ENCODE measurements at places on chromosomes 11 and 22. TPM values are rescaled to one million over a fixed set of nuclear protein-coding genes. Genes with fewer than 3 reads are reported as not detected.
A peak's percentile ranks its signal among the peaks of the same experiment; 100 is the strongest.

DNA sequence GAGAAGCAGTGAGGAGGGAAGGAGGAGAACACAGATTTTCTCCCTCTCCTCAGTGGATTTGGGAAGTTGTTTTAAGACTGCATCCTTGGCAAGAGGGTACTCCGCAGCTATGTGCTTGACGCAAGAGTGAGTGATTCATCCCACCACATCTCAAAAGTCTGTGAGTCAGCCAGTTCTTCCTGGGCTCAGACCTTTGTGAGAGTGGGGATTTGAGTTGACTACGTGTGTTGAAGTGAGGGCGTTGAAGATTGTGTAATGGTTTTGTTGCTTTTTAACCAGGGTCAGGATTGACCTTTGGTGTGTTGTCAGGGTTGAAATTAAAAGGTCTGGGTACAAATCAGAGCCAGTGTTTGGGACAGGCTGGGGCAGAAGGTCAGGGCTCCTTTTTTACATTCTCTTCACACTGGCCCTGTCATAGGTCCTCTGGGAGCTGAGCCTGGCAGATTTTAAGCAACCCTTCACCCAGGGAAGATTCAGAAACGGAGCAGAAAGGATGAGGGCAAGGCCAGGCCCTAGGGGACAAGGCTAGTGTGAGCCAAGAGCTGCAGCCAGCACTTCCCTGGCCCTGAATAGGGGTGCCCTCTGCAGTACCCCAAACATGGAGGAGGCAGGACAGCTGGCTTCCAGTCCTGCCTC is 4.2 kb upstream of the C11orf86 start:
- peak; percentile 100 for DNase-seq

- no peak for DNase-seq
Observed at GRCh38 chr22:23675502-23676415, 15.1 kb upstream of the RGL4 start.

GRCh38 chr22:33054001-33054675 is 4.0 kb downstream of the SYN3 start:
- DNase-seq = no peak

- no peak for DNase-seq
Observed at GRCh38 chr11:65329478-65329877, 4.2 kb upstream of the DPF2 start.

DNA sequence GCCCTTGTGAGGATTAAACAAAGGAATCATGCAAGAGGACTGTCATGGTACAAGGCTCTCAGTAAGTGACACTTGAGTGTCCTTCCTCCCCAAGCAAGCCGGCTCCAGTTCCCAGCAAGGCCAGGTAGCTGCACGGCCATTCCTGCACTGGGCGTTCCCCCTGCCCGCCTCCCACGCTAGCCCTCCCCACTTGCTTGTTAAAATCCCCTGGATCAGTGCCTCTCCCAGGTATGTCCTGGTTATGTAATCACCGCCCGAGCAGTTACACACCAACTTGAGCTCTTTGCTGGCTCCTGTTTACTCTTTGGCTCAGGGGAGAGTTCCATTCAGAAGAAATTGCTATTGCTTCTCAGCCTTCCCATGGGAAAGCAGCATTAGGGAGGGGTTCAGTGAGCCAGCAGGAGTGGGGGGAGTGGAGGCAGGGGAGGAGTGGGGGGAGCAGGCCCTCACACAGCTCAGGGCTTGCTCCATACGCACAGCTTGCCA is 19.4 kb upstream of the MYEOV start:
- DNase-seq = no peak

DNA sequence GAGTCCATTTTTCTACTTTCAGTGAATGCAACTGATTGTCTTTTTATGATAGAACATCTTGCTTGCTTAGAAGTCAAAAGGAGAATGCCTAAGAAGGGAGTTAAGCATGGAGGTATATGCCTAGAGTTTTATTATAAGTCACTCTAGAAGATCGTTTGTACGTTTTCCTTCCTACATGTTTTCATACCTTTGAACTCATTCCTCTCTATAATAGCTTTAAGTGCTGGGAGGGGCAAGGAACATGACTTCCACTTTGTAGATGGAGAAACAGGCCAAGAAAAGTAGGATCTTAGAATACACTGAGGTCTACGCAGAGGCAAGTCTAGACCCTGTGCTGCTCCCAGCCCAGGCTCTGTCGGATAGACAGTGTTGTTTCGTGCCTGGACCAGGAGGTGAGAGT is 114.3 kb downstream of the ZBTB16 start:
- no peak for DNase-seq

DNA sequence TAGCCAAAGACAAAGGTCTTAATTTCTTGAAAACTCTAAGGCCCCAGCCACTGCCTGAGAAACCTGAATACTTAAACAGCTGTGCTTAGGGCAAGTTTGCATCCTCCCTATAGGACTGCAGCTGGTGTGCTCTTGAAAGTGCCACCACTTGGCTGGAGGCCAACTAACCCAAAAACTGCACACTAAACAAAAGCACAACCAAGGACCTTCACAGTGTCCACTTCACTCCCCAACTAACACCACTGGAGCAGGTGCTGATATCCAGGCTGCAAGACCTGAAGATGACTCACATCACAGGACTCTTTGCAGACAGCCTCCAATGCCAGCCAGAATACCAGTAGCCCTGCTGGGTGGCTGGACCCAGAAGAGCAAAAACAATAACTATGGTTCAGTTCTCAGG is 357.7 kb upstream of the ARHGAP42 start:
- DNase-seq = no peak

- no peak for DNase-seq
Observed at GRCh38 chr11:44805596-44805995, 78.8 kb downstream of the TSPAN18 start.

GRCh38 chr22:40334060-40334459 is 12.2 kb upstream of the ADSL start:
- no peak for DNase-seq

GRCh38 chr11:67496113-67496512 is 9.1 kb downstream of the PITPNM1 start:
- DNase-seq = no peak

- no peak for DNase-seq
Observed at GRCh38 chr11:46597155-46597554, 3.3 kb upstream of the AMBRA1 start.

- peak; percentile 93 for DNase-seq
Observed at GRCh38 chr11:58059007-58059350, 28.2 kb downstream of the OR6Q1 start.

GRCh38 chr11:9606809-9607510 is 33.5 kb downstream of the WEE1 start:
- DNase-seq = no peak

DNA sequence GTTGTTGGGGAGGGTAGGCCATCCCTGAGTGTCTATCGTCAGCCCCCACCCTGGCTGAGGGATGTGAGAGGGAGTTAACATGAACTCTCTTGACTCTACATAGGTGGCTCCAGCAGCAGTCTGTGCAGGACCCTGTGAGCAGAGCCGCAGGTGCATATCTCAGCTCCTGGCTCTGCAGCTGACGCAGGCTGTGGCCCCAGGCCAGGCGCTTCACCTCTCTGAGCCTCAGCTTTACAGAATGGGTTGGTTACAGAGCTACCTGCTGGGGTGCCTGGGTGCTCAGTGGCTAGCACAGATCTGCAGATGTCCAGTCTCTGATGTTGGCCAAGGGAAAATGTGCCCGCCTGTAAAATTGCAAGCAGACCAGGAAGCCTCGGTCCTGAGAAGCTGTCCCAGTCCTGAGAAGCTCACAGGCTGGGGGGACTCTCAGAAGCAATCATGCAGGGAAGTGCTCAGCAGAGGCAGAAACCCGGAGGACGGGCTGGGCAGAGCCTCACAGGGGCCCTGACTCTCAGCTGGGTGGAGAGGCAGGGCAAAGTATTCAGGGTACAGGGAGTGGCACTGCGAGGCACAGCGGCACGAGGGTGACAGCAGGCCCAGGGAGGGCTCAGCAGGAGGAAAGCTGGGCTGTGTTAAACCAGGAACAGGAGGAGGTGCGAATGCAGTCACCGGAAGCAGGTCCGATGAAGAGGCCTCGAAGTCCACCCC is 15.9 kb upstream of the LRP5 start:
- no peak for DNase-seq

DNA sequence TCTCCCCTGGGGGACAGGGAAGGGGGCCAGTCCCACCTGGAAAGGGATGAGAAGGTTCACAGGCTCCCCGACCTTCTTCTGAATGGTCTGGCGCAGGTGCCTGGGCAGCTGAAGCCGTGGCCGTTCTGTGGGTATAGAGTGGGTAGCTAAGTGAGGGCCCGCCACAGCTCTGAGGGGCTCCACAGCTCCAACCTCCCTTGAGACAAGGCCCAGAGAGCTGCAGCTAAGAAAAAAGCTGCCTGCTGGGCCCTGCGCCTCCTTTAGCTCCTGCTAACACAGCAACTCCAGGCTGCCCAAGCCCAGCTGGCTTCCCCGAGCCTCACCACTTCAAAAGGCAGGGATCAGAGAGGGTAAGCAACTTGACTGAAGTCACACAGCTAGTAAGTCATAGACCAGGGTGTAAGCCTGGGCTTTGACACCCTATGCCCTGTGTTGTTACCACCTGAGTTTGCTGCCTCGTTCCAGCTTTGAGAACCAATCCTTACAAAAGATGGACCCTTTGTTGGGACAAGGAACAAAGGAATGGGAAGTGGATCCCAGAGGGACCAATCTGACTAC is 18.5 kb downstream of the MYBPC3 start:
- no peak for DNase-seq

DNA sequence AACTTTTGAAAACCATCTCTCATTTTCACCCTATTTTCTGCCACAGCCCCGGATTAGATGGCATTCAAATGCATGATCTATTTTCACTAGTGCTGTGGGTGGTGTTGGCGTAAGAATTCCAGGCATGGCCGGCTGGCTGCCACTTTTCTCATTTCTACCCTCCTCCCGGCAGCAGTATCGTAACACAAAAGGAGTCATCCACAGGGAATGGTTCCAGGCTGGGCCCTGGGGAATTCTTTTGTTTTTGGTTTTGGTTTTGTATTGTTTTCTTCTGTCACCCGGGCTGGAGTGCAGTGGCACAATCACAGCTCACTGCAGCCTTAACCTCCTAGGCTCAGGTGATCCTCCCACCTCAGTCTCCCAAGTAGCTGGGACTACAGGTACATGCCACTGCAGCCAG is 13.8 kb downstream of the JAML start:
- DNase-seq = peak; percentile 62

DNA sequence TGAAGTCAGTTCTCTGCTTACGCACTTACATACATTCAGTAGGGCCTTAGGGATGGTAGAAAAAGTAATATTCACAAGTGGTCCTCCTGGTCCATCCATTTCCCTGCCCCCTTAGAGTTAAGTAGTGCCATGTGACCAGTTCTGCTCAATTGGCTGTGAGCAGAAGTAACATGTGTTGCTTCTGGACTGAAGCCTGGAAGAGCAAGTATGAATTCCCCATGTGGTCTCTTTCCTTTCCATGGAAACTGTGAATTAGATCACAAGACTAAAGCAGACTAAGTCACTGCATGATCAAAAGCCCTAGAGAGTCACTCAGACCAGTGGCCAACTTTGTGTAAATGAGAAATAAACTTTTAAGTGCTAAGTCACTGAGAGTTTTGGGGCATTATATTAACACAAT is 341.7 kb upstream of the CADM1 start:
- no peak for DNase-seq

- no peak for DNase-seq
Observed at GRCh38 chr11:55854704-55855103, 16.2 kb downstream of the OR5D16 start.

DNA sequence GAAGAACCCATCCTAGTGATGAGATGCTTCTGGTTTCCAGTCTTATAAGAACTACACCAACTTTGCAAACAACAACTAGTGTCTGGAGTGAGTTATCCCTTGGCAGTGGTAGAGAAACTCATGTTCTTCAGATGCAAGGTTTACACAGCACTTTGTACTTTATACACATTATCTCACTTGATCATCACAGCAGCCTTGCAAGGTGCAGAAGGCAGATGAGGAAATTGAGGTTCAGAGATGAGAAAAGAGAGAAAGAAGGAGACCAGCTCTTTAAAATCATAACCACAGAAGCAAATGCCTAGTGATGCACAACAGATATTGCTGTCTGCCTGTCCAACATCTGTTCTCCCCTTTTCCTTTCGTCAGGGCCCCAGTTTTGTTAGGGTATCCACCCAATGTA is 16.7 kb upstream of the CD44 start:
- no peak for DNase-seq

GRCh38 chr11:114556135-114556534 is 3.5 kb downstream of the NXPE1 start:
- no peak for DNase-seq

GRCh38 chr22:29048822-29049654 is 12.6 kb downstream of the C22orf31 start:
- no peak for DNase-seq

DNA sequence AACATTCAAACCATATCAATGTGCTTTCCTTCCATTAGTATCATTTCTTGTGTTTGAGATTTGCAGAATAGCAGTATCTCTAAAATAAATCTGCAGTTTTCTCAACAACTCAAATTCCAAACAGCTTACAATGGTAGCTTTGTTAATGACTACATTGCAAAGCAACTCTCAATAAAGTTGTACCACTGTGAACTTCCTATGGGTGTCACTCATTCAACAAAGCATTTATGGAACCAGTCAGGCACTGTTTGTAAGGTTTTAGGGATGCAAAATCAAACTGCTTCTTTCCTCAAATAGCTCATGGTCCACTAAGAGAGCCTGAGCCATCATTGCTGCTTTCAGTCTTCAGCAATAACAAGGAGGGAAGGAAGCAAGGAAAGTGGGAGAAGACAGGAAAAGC is 91.0 kb downstream of the CCDC83 start:
- no peak for DNase-seq

DNA sequence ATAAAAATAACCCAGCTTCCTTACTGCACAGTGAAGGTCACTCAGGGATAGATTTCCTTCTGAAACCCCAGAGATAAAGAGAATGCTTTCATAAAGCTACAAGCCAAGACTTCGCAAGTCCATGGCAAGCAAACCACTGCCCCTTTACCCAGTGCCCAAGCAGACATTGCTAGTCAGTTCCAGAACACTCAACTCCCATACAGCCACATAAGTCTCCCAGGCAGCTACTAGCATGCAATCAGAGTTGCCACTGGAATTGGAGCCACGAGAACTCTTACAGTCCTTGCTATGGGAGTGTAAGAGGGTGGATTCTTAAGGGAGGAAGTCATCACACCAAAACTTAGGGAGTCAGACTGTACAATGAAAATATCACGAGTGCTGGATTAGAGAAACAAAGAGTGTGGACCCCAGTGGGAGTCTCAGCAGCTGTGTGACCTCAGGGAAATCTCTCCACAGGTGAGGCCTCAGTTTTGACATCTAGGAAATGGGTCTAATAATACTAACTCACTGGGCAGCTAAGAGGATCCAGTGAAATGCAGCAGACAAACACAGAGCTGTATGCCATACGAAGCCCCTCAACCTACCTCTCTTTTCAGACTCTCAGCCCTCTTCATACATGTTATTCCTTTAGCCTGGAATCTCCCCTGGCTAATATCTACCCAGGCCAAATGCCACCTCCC is 526.6 kb downstream of the MN1 start:
- DNase-seq = peak; percentile 76

- no peak for DNase-seq
Observed at GRCh38 chr11:43489869-43490465, 131.2 kb downstream of the TTC17 start.

Gene FOLR3
- not detected for polyA plus RNA-seq

Gene SMTNL1
- 0.47 TPM for polyA plus RNA-seq

Gene SCN4B
- polyA plus RNA-seq = 0.39 TPM

Gene UBQLN3
- not detected for polyA plus RNA-seq

Gene ZP1
- polyA plus RNA-seq = 1.9 TPM

Gene POTEH
- not detected for polyA plus RNA-seq

Gene ANKK1
- not detected for polyA plus RNA-seq

Gene P2RY6
- not detected for polyA plus RNA-seq

Gene IRF7
- 13.0 TPM for polyA plus RNA-seq

Gene OVOL1
- not detected for polyA plus RNA-seq

Gene OR8G5
- not detected for polyA plus RNA-seq

Gene MRGPRX4
- polyA plus RNA-seq = not detected

Gene FOSL1
- not detected for polyA plus RNA-seq

Gene MORC2
- 39.4 TPM for polyA plus RNA-seq

Gene TSPAN18
- polyA plus RNA-seq = 122 TPM

Gene GTSE1
- polyA plus RNA-seq = 32.6 TPM

Data from cardiac muscle cell (in vitro differentiated cells and primary cell).